Heart left ventricle (tissue), 16 donors: ENCODE measurements at places on chromosomes 7 and 10.

- DNase-seq = no peak
Observed at GRCh38 chr10:113103131-113103840, 153.2 kb downstream of the TCF7L2 start.

DNA sequence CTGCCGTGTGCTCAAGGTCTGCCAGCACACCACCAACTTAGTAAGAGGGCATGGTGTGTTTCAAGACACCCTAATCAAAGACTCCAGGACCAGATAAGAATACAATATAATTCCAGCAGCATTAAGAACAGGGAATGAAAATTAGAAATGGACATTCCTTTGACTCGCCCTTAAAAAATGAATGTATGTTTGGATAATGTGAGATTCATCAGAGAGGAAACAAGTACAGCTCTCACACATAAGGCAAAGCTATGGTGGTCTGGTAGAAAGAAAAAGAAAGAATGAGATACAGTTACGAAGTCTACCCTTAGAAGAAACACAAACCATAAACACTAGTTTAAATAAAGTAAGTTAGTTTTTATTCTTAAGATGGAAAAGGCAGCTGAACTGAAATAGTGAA lies 174.8 kb upstream of the ANK3 start:
- no peak for DNase-seq

- no peak for DNase-seq
Observed at GRCh38 chr7:35576031-35576573, 118.8 kb downstream of the HERPUD2 start.

GRCh38 chr7:142298627-142299026 lies 40.8 kb upstream of the PRSS58 start:
- DNase-seq = no peak

GRCh38 chr10:36640626-36641025 lies 484.8 kb upstream of the ANKRD30A start:
- no peak for DNase-seq

- no peak for DNase-seq
Observed at GRCh38 chr10:19713800-19714525, 102.3 kb upstream of the PLXDC2 start.

- DNase-seq = peak; percentile 83
Observed at GRCh38 chr10:80137031-80137862, 4.7 kb downstream of the PLAC9 start.

DNA sequence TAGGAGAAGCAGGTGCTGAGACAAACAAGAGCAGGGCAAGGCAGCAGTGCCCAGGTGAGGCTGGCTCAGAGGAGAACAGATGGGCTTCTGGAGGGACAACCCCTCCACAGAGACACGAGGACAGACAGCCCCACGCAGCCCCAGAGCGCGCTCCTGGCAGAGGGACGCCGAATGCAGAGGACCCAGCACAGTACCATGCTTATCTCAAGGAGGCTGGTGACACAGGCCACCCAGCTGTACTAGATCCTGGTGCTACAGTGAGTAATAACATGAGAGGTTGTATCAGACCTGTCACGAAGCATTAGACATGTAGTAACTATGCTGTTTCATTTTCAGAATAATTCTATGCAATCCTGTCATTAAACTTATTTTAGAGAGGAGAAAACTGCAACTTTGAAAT lies 60.4 kb upstream of the NCAPG2 start:
- no peak for DNase-seq

DNA sequence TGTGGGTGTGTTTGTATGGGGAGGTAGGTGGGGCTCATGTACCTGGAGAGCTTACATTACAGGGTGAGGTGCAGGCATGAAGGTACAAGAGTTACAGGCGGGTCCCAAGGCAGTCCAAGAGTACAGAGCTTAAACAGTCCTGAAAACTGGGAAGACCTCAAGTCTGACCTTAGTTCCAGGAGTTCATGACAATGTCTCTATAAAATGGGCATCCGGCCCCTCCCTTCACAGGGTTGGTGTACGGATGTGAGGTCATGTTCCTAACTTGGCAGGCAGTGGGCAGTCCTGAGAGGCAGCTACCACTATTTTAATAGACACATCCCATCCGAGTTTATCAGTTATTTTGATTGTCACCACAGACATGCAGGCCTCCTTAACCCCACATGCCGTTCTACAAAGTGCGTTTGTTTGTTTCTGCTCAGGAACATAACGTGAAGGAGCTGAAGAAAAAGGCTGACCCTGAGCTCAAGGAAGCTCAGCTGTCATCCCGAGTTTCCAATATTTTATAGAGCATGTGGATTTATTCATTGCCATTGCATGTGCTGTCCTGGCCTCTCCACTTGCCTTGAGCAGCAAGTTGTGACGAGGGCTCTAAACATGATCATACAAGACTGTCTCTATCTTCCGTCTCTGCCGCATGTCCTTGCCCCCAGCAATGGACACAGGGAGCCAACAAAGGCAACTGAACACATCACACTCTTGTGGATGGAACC lies 647.5 kb upstream of the IGFBP3 start:
- no peak for DNase-seq

- DNase-seq = no peak
Observed at GRCh38 chr10:95196046-95196445, 2.0 kb downstream of the ACSM6 start.

- DNase-seq = peak; percentile 80
Observed at GRCh38 chr10:3107426-3107961, 40.1 kb downstream of the PFKP start.

- DNase-seq = no peak
Observed at GRCh38 chr10:10663622-10664021, 354.1 kb upstream of the CELF2 start.

GRCh38 chr10:27225011-27225590 lies 15.5 kb downstream of the ACBD5 start:
- DNase-seq = no peak

DNA sequence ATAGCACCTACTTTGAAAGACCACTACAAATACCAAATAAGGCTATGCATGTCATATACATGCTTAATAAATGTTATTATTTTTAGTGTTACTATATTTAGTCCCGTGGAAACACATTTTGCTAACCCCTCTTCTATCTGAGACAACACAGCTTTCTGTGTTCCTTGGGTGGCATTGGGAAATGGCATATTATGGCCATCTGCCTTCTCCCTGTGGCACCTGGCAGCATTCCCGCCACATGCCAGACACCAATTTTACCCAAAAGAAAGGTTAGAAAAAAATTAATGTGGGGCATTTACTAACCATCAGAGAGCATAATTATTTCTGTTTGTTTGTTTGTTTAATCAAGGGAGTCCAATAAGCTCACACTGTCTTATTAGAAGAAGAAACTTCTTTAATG lies 168.6 kb upstream of the ETV1 start:
- DNase-seq = no peak

DNA sequence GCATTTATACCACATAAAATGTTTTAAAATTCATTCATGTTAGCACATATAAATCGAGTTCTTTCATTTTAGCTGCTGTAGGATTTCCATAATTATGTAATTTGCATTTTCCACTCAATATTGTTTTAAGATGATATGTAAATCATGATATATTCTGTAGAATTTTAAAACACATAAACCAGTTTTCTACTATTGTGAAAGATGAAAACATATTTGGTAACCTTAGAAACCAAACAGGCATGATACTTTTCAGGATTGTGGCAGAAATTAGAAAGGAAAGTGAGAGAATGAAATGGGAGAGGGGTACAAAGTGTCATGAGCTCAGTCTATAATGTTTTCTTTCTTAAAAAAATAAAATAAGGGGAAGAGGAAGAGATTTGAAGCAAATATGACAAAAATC lies 269.3 kb downstream of the PPP1R3A start:
- DNase-seq = no peak
